ENCODE measurements at places on chromosomes 3 and 15.

DNA sequence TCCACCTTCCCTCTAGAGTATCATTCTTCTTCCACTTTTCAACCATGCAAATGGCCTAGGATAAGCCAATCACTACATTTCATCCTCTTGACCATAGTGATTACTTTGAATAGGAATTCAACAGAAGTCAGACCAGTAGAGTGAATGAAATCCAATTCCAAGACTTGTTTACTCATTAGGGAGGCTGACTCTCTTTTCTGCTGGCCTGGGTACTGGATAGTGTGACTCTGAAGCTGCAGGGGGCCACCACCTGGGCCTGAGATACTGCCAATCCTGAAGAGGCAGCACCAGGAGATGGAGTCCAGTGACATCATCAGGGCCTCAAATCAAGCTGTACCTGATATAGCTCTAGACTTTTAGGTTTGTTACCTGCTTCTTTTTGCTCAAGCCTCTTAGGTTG is 7.0 kb upstream of the FSTL1 start:
- no peak for DNase-seq

DNA sequence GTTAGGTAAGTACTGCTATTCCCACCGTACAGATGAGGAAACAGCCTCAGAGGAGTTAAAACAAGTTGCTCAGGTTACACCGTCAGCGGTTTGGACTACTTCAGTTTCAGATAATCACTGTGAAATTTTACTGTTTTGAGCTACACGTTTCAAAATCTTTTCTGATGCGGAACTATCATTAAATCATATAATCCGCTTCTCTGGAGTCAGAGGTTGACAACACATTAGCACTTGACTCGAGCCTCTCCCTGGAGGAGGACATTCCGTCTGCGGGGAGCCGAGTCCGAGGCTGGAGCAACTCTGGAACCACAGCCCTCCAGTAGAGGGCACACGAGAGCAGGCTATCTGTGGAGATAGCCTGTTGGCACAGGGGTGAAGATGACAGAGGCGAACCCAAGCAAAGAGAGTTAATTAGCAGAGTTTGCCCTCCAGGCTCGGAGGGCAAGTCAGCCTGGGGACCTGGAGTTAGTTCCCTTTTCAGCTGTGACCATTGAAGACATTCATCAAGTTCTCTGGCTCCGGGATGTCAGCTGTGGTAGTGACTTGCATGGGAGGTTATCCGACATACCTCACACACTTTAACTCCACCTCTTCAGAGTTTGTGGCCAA is 131.2 kb downstream of the IGF1R start:
- DNase-seq: peak; percentile 69

- peak; percentile 69 for DNase-seq
Measured at GRCh38 chr3:4986175-4986781, 7.0 kb downstream of the BHLHE40 start.

DNA sequence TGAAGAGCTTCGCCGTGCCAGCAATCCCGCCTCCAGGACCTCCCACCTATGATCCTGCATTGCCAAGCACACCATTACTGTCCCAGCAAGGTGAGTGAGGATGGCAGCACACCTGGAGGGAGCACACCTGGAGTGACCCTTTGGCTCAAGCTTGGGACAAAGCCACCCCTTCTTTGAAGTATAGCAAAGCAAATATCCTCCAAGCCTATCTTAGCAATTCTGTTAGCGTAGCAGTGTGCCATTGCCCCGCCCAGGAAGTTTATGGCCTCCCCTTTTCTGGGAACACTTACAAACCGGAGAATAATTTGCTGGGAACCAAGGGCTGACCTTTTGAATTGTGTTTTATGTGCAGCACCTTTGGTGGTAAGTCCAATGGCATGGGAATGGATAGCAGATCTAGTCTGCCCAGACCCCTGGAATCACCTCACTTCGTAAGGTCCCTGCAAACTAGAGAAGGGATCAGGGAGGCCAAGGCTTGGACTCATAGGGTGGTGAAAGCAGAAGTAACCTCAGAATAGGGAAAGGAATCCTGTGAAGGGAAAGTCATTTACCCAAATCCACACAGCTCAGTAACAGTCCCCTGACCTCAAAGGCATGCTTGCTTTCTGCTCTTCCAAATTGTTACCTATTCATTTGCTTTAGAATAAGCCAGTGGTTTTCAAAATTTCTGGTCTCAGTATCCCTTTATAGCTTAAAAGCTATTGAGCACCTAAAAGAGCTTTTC is 70.1 kb downstream of the HCN4 start:
- DNase-seq: no peak

- DNase-seq: no peak
Measured at GRCh38 chr3:194497799-194498575, 11.2 kb upstream of the ATP13A3 start.

DNA sequence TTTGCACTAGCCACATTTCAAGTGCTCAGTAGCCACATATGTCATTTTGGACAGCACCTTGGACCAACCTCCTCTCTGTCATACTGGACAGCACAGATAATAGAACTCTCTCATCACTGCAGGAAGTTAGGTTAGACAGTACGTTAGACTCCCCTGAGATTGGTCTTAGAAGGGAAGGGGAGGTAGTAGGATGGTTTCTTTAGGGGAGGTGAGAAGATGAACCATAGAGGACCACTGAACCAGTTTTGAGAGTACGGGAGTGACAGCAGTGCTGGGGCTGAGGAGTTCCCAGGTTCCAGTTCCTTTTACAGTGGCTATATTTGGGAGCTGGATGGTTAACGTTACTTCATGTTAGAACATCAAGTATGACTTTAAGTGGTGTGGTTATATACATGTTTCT is 7.8 kb downstream of the LRCH3 start:
- DNase-seq: no peak

DNA sequence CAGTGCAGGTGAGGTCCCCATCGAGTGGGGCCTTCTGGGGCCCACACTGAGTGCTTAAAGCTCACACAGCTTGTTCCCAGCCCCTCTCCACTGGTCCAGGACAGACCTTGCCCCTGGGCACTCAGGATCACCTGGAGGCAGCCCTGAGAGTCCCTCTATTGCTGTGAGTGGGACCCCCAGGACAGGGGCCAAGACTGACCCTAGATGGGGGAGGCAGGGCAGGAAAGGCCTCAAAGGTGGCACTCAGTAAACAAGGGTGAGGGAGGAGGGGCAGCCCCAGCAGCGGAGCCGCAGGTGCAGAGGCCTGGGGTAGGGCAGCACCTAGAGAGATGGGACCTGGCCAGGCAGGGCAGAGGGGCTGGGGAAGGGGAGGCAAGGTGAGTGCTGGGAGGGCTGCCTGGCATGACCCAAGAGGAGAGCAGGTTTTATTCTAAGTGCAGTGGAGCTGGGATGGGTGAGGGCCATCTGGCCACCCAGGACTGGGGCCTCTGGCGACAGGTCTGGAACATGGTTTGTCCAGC is 27.9 kb downstream of the CFAP100 start:
- no peak for DNase-seq

- DNase-seq: peak; percentile 55
Measured at GRCh38 chr3:137692803-137693431, 71.2 kb upstream of the SOX14 start.

DNA sequence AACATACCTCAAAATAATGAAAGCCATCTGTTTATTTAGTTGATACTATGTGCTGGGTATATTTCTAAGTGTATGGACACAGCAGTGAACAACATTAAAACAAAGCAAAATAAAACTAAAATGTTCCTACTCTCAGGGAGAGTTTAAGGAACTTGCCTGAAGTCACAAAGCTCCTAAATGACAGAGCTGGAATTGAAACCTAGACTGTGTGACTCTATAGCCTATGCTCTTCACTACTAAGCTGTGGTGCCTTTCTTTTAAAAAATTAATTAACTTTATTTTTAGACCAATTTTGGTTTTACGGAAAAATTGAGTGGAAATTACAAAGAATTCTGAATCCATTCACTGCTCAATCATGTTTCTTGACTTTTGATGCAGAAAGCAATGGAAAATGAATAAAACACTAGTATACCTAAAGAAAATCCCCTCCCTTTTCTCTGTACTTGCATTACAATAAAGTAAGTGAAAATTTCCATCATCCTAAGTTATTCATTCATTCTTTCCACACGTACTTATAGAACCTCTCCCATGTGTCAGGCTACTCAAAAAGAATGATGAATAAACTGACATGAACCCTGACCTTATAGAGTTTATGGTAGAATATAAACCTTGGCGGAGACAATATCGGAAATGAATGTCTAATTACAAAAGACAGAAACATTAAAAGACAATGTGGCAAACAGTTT is 189.8 kb upstream of the RBMS3 start:
- DNase-seq: no peak

GRCh38 chr15:46670258-46670657 is 1035.4 kb downstream of the SQOR start:
- no peak for DNase-seq

- DNase-seq: peak; percentile 51
Measured at GRCh38 chr3:74267588-74268184, 346.8 kb downstream of the CNTN3 start.

DNA sequence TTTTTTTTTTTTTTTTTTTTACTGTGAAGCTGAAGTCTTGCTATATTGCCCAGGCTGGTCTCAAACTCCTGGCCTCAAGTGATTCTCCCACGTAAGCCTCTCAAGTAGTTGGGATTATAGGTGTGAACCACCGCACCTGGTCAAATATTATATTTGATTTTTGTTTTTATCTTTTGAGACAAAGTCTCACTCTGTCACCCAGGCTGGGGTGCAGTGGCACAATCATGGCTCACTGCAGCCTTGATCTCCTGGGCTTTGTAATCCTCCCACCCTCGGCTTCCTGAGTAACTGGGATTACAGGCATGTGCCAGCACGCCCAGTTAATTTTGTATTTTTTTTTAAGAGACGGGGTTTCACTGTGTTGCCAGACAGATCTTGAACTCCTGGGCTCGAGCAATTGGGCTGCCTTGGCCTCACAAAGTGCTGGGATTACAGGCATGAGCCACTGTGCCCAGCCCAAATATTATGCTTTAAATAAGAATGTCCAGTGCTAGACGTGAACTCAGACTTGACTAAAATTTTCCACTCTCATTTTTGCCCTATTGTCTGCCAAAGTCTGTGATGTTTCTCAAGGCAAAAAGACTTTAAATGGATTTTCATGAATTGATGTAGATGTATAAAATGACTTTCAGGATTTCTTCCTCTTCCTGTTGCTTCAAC is 33.4 kb upstream of the CRBN start:
- DNase-seq: peak; percentile 14

DNA sequence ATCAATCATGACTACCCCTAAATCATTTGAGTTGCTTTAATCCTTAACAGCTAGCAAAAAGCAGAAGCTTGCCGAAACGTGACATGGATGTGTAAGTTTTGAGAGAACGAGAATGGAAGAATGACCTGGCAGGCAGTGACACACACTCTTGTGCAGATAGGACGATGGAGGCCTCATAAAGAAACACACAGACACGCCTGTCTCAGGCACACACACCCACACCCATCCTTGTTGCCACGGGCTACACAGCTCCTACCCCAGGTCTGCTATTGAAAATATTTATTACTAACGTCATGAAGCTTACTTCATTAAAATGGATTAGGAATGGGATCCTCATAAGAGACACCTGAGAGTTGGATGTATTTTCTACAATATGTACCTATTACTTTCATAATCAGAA is 8.5 kb downstream of the MYO5C start:
- no peak for DNase-seq

DNA sequence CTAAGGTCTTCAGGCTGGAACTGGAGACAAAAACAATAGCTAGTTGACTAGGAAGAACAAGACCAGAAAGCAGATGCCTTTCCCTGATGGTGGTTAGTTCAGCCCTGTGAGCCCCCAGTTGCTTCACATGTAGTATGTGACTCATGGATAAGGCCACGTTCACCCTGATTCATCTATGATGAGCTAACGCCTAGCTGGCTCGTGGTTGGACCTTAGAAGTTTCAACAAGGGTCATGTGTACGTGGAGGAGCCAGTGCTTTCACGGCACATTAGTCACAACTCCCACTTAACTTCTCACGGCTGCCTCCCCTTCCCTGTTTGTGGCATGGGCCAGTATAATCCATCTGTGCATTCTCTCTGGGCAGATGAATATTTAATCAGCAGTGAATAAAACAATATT is 20.6 kb downstream of the COL8A1 start:
- peak; percentile 94 for DNase-seq
